Stimulated activated CD8-positive, alpha-beta memory T cell treated with anti-CD3 and anti-CD28 coated beads, Interleukin-7, amount 100 ng/mL, for 24 hours (primary cell): ENCODE measurements at places on chromosomes 3 and 15.

DNA sequence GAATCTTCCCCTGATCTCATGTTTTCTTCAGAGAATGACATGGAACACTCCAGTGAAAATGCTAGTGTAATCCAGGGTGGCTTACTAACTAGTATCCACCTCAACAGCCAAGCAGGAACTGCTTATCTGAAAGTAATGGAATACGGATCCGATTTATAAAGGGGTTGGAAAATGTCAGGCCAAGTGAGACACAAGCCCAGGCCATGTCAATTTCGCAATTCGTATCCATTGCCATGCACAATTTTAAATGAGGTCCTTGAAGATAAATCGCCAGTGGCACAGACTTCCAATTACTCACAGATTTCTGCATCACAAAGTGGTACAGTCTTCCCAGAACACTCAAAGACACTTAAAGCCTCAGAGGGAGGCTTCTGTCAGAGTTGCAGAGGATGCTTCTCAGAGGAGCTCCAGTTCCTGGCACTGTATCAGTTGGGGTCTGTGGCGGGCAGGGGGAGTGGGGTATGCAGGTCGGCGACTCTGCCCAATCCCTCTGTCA is 16.5 kb upstream of the FAM240A start:
- no peak for DNase-seq

- no peak for DNase-seq
Measured at GRCh38 chr3:27639271-27639670, 82.9 kb downstream of the EOMES start.

- no peak for DNase-seq
Measured at GRCh38 chr3:98602078-98602678, 8.8 kb upstream of the CPOX start.

GRCh38 chr15:66651198-66651597 is 50.8 kb upstream of the SMAD6 start:
- DNase-seq = no peak

GRCh38 chr15:101215681-101216080 is 36.2 kb downstream of the CHSY1 start:
- DNase-seq = no peak

- no peak for DNase-seq
Measured at GRCh38 chr15:90762109-90762508, 45.0 kb downstream of the BLM start.

DNA sequence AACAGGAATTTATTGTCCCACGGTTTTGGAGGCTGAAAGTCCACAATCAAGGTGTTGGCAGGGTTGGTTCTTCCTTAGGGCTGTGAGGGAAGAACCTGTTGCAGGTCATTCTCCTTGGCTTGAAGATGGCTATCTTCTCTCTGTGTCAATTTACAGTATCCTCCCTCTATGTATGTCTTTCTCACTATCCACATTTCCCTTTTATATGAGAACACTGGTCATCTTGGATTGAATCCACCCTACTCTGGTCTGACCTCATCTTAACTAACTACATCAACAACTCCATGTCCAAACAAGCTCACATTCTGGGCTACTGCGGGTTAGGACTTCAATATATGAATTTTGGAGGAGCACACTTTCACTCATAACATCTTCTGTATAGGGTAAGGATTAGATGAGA is 61.9 kb downstream of the CLDN1 start:
- DNase-seq = no peak

GRCh38 chr15:39034816-39035215 is 470.2 kb upstream of the RASGRP1 start:
- DNase-seq = no peak

GRCh38 chr3:58356054-58356453 is 23.4 kb downstream of the PXK start:
- no peak for DNase-seq

DNA sequence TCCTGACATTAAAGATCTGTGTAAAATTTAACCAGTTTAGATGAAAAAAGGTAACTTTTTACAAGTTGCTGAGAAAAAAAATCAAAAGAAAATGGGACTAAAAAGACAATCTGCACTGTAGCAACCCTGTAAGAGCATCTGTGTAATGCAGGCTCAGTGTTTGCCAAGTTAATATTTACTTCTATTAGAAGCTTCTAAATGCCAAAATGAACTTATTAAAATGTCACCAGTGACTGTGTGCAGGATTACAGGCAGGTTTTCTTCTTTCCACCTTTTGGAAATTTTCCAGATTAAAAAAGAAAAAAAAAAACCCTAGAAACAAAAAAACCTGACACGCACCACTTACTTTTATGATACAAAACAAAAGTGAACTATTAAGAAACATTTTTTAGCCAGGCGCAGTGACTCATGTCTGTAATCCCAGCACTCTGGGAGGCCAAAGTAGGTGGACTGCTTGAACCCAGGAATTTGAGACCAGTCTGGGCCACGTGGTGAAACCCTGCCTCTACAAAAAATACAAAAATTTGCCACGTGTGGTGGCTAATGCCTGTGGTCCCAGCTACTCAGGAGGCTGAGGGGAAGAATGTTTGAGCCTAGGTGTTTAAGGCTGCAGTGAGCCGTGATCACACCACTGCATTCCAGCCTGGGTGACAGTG is 87.2 kb downstream of the TJP1 start:
- no peak for DNase-seq

DNA sequence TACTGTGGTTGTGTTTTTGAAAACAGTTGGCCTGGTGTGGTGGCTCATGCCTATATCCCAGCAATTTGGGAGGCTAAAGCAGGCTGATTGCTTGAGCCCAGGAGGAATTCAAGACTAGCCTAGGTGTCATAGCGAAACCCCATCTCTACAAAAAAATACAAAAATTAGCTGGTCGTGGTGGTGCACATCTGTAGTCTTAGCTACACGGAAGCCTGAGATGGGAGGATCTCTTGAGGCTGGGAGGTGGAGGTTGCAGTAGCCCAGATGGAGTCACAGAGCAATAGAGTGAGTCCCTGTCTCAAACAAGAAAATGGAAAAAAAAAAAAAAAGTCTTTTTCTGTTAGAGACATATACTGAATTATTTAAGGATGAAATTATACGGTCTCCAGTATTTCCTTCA is 14.7 kb upstream of the LRRFIP2 start:
- no peak for DNase-seq

GRCh38 chr3:46737329-46737731 is 19.7 kb upstream of the PRSS50 start:
- no peak for DNase-seq
